Stimulated activated CD8-positive, alpha-beta memory T cell treated with anti-CD3 and anti-CD28 coated beads, Interleukin-7, amount 100 ng/mL, for 1 hour (primary cell): ENCODE measurements at places on chromosomes 6 and 20.

DNA sequence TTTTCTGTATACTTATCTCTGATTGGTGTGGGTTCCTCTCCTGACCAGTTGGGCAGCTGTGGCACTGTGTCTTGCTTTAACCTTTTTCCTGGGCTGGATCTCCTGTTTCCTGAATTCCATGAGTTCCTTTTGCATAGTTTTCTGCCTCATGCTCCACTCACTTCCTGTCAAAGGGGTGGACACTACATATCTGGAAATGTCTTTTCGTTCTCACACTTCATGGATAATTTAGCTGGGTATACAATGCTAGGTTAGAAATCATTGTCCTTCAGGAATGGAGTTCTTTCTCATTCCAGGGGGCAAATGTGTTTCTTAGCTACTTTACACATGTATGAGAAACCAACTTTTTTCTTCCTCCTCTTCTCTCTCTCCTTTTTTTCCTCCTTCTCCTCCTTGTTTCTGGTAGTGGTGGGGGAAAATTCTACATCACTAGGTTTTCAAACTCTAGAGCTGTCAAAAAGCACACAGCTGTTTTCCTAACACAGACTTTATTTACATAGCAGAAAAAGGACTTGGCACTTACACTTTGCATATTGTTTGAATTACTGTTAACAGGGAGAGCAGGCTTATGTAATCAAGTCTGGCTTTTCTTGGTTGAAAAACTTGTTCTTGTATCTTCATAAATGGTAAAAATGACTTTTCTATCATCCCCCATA is 9.0 kb upstream of the DDX27 start:
- no peak for DNase-seq

- no peak for DNase-seq
Measured at GRCh38 chr20:1946762-1947534, 46.9 kb downstream of the PDYN start.

DNA sequence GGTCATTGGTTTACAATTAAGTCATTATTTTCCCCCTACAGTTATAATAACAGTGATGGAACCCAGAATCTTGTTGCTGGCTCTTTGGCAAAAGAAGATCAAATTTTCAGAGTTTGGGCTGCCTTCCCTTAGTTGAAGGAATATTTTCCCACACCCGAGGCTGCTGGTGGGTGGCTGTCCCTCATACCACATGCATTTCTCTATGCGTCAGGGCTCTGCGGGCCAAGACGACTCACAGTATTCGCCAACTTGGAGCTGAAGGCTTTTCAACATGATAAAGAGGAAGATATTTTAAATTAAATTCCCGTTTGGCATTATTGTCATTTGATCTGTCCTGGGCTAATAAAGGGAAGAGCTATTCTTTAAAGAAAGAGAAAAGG is 102.2 kb upstream of the SASH1 start:
- no peak for DNase-seq

DNA sequence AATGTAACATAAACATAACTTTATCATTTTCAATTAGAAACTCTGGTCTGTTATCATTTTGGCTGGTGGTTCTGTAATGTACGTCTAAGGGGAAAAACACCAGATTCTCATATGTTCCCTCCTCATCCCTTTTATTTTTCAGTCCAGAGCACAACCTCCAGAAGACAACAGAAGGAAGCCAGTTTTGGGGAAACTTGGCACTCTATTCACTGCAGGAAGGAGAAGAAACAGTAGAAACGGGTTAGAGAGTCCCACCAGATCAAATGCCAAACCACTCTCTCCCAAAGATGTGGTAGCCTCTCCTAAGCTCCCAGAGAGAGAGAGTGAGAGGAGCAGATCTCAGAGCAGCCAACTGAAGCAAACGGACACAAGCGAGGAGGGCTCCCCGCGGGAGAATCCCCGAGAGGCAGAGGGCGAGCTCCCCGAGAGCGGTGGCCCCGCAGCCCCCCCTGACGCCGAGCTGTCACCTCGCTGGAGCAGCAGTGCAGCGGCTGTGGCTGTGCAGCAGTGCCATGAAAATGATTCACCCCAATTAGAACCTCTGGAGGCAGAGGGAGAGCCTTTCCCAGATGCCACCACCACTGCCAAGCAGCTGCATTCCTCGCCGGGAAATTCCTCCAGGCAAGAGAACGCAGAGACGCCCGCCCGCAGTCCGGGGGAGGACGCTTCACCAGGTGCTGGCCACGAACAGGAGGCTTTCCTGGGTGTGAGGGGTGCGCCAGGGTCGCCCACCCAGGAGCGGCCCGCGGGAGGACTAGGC is 117.8 kb downstream of the RTN4IP1 start:
- no peak for DNase-seq
